Mesenchymal stem cell (in vitro differentiated cells and primary cell): ENCODE measurements at places on chromosomes 1 and 21.

- no peak for DNase-seq
Measured at GRCh38 chr1:223212441-223212840, 69.4 kb upstream of the TLR5 start.

DNA sequence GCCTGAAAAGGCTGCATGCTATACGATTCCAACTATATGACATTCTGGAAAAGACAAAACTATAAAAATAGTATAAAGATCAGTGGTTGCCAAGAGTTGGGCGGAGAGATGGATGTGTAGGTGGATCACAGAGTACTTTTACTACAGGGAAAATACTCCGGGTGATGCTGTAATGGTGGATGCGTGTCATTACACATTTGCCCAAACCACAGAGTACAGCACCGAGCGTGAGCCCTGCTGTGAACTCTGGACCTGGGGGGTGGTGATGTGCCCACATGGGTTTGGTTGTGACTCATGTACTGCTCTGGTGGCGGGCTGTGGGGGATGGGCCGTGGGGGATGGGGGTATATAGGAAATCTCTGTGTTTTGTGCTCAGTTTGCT lies 162.7 kb upstream of the COL6A1 start:
- peak; percentile 93 for DNase-seq

GRCh38 chr1:2481885-2482284 lies 5.8 kb downstream of the PLCH2 start:
- no peak for DNase-seq

- DNase-seq, result peak; percentile 66
Measured at GRCh38 chr1:197180252-197180878, 33.9 kb upstream of the ASPM start.

- DNase-seq, result no peak
Measured at GRCh38 chr1:214467078-214467585, 84.3 kb downstream of the PTPN14 start.
